ENCODE measurements at places on chromosomes 1 and 21. TPM values are rescaled to one million over a fixed set of nuclear protein-coding genes. Genes with fewer than 3 reads are reported as not detected.

The VAV3 gene
- under 0.01 TPM for total RNA-seq

The LCE3E gene
- not detected for total RNA-seq

The CD1D gene
- 0.67 TPM for total RNA-seq

The CFHR3 gene
- total RNA-seq, result not detected

The EFNA1 gene
- total RNA-seq, result 0.89 TPM

The SYCP1 gene
- total RNA-seq, result not detected

The EFNA3 gene
- total RNA-seq, result 1.2 TPM

The BSND gene
- not detected for total RNA-seq

The OR2AK2 gene
- not detected for total RNA-seq

The OR2G6 gene
- not detected for total RNA-seq

The CFAP57 gene
- 0.15 TPM for total RNA-seq

The CACNA1S gene
- total RNA-seq, result not detected

The CFHR1 gene
- total RNA-seq, result 0.17 TPM

The FCN3 gene
- total RNA-seq, result not detected

The RGSL1 gene
- not detected for total RNA-seq

The AMPD1 gene
- total RNA-seq, result not detected

The C1QA gene
- not detected for total RNA-seq

The ITGB2 gene
- 0.34 TPM for total RNA-seq

The MAP3K21 gene
- total RNA-seq, result 0.89 TPM

The ERICH3 gene
- total RNA-seq, result not detected

The CACHD1 gene
- 2.4 TPM for total RNA-seq

The TFF3 gene
- not detected for total RNA-seq

The DPT gene
- total RNA-seq, result not detected

The FAM110D gene
- not detected for total RNA-seq

The ZMYM1 gene
- 9.4 TPM for total RNA-seq

The MTFR1L gene
- 35.6 TPM for total RNA-seq

The TBX15 gene
- total RNA-seq, result under 0.01 TPM

The VSIG8 gene
- total RNA-seq, result not detected

The MAPKAPK2 gene
- 39.5 TPM for total RNA-seq

The RIPPLY3 gene
- not detected for total RNA-seq

The PGLYRP4 gene
- total RNA-seq, result not detected

The MT1HL1 gene
- total RNA-seq, result not detected

The RBBP4 gene
- 122 TPM for total RNA-seq

Measured in bronchus fibroblast of lung (primary cell).